ENCODE measurements at places on chromosomes 13 and 19.

GRCh38 chr19:51714848-51715247 is 8.9 kb downstream of the HAS1 start:
- no peak for DNase-seq

DNA sequence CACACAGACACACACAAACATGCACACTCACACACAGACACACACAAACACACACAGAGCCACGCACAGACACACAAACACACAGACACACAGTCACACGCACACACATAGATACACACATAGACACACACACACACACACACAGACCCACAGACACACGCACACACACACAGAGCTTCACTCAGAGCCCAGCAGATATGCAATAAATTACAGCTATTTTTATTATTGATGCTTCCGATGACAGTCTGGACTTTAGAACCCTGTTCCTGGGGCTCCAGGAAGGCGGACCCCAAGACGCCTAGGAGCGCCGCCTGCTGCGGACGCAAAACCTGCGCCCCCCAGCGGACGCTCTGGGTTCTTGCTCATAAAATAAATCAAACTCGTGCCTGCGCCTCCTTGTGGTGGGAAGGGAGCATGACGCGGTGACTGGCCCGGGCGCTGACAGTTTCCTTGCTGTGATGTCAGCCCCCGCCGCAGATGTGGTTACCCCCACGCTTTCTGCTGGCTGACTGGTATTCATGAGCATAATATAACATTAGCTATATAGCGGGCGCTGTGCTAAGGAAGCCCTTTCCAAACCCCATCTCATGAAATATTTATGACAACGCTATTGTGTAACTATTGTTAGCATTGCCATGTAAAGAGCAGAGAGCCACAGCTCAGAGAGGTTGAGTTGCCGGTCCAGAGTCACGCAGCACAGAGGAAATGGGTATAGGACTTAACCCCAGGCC is 64.4 kb upstream of the TM9SF2 start:
- DNase-seq = peak; percentile 82

DNA sequence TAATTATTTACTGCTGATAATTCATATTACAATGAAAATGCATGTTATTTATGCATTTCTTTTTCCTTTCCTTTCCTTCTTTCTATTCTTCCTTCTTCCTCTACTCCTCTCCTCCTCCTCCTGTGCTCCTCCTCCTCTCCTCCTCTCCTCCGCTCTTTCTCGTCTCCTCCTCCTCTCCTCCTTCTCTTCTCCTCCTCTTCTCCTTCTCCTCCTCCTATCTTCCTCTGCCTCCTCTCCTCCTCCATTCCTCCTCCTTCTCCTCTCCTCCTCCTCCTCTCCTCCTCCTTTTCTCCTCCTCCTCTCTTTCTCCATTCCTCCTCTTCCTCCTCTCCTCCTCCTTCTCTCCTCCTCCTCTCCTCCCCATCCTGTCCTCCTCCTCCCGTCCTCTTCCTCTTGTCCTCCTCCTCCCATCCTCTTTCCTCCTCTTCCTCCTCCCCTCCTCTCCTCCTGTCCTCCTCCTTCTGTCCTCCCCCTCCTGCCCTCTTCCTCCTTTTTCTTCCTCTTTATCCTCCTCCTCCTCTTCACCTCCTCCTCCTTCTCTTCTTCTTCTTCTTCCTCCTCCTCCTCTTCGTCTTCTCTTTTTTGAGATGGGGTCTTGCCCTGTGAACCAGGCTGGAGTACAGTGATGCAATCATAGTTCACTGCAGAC is 14.7 kb downstream of the ADGRE2 start:
- no peak for DNase-seq

GRCh38 chr13:39910041-39910440 is 254.6 kb downstream of the COG6 start:
- DNase-seq = no peak

DNA sequence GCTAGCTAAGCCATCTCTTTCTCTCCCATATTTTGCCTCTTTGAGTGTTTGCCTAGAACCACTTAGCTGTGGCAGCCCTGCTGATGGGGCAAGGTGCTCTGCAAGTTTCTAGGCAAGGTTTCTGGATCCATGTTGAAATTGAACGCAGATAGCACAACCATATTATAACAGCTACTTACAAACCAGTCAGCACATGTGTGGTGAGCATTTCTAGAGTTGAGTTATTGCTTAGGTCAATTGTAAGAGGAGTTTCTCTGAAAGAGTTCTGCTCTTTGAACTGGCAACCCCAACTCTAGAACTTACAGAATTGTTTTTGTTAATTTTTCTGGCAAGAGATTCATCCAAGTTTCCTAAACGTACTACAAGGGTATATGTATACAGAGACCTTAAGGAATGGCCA is 103.3 kb downstream of the GGACT start:
- DNase-seq = no peak

DNA sequence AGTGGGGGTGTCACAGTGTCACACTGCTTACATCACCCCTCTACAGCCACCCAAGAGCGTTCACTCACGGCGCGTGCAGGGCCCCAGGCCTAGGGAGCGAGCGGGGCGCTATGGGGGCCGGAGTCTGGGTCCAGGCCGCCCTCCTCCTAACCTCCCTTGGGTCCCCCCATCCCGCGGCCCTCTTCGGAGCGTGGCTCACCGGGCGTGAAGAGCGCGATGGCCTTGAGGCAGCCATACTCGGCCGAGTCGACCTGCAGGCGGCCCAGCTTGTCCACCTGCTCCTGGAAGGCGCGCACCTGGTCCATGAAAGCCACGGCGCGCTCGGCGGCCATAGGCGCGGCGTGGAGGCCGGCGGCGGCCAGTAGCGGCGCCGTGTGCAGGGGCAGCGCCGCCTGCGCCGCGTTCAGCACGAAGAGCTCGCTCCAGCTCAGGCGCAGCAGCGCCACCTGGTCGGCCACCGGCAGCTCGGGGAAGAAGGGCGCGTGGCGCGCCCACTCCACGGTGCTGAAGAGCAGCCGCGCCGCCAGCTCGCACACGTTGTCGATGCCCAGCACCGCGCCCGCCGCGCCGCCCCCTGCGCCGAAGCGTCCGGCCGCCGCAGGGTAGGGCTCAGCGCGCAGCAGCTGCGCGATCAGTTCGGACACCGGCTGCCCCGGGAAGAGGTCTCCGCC is 9.4 kb downstream of the OCEL1 start:
- peak; percentile 89 for DNase-seq

GRCh38 chr19:5225486-5226345 is 114.9 kb downstream of the PTPRS start:
- peak; percentile 52 for DNase-seq
